ENCODE measurements at places on chromosomes 2 and 18.

GRCh38 chr2:212640428-212640827 lies 101.8 kb upstream of the ERBB4 start:
- DNase-seq, result no peak

GRCh38 chr2:37617119-37617892 lies 54.1 kb downstream of the CDC42EP3 start:
- no peak for DNase-seq

- no peak for DNase-seq
Observed at GRCh38 chr2:208249296-208249695, 5.6 kb downstream of the IDH1 start.

- no peak for DNase-seq
Observed at GRCh38 chr2:109635426-109636304, 21.5 kb downstream of the SOWAHC start.

DNA sequence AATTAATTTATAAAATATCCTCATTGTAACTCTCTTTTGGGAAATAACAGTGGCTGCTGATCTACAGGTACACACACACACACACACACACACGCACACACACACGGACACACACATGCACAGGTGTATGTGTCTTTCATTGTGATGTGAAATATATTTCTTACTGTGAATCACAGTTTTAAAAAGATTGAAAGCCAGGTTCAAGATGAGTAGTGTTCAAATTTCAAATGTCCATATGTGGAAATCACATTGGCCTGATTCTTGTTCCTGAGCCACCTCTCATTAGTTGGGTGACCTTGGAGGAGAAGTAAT lies 372.4 kb downstream of the ALK start:
- no peak for DNase-seq

- no peak for DNase-seq
Observed at GRCh38 chr2:182715121-182715891, 751 bp upstream of the DNAJC10 start.

GRCh38 chr2:145374165-145374564 lies 854.2 kb upstream of the ZEB2 start:
- DNase-seq, result no peak

- no peak for DNase-seq
Observed at GRCh38 chr2:144858211-144858610, 338.3 kb upstream of the ZEB2 start.

DNA sequence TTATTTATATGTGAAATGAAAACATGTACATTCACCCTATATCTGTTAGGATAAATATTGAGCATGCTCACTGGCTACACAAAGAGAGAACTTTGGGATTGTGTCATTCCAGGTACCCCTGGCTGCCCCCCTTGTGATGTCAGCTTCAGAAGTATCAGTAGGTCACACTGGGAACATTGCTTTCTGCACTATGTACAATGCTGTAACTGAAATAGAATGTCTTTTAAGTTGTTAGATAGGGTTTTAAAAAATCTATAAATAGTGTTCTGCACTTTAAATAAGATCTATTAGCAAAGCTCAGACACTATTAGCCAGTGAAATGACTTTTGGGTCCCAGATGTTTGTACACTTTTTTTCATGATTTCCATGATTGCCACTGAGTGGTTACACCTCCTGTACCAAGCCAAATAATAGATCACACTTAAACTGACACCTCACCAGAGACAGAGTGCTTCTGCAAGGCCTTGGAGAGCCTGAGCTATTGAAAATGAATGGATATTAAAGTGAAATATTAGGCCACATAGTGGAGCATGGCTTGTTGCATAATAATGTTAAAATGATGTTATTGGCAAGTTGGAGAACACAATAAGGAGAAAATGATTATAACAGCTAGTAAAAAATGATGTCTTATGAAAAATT lies 297.0 kb upstream of the NXPH2 start:
- DNase-seq, result no peak

GRCh38 chr2:142981756-142982155 lies 104.3 kb downstream of the KYNU start:
- DNase-seq, result no peak

GRCh38 chr2:26477911-26478253 lies at the start of gene OTOF:
Gene OTOF, minus strand, starts transcription at chr2:26478124.
- DNase-seq, result no peak

- no peak for DNase-seq
Observed at GRCh38 chr2:55159037-55159651, 72.9 kb downstream of the CLHC1 start.

GRCh38 chr18:10265560-10266333 lies 188.7 kb upstream of the APCDD1 start:
- no peak for DNase-seq

GRCh38 chr2:557635-558301 lies 119.4 kb downstream of the TMEM18 start:
- no peak for DNase-seq

DNA sequence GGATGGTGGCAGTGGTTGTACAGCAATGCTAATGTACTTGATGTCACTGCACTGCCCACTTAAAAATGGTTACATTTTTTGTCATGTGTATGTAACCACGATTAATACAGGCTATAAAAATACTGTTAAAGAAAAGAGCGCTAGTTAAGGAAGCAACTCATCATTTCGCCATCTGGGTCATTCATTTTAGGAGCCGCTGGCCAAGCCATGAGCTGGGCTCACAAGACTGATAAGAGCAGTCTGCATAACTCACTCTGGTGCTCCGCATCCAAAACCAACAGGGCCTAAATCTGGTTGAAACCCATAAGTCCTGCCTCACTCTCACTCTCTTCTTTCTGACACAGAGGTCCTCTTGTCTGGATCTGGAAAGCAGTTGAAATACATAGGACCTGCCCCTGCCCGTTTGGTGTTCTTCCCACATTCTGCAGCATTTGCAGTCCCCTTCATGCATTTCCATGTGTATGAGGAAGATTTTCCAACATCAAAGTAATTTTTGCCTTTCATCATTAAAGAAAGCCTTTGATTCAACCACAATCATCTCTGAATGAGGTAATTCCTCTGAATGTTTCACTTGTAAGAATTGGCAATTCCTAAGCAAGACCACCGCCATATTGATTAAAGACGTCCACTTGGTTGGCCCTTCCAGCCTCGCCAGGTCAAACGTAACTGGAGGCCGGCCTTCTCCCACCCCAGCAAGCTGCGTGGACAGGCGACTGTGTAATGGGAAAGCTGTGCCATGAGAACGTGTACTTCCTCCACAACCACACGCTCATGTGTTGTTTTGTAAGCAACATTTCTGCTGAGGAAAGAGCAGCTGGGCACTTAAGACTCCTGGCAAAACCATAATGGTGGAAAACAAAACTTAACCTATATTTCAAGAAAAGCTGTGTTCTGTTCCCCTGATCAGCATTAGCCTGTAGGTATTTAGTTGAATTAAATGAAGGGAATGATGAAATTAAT lies 112.2 kb downstream of the VAPA start:
- DNase-seq, result no peak

DNA sequence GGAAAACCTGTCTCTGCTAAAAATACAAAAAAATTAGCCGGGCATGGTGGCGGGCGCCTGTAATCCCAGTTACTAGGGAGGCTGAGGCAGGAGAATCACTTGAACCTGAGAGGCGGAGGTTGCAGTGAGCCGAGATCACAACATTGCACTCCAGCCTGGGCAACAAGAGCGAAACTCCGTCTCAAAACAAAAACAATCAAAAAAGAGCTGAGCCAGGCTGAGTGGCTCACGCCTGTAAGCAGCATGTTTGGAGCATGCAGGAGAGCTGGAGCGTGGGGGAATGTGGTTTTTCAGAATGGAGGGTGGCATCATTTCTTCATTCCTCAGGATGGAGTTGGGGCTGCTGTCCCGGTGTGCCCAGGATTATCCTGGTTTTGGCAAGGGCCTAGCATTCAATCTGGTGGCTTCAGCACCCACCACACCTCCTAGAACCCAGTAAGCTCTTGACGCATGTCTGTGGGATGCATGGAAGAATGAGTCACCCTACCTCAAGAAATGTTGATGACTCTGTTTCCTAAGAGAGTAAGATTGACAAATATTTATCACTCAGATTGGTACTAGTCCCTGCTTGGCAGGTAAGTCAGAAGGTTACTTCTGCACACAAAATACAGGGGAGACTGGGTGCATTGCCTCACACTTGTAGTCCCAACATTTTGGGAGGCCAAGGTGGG lies 90.2 kb upstream of the ODC1 start:
- no peak for DNase-seq

DNA sequence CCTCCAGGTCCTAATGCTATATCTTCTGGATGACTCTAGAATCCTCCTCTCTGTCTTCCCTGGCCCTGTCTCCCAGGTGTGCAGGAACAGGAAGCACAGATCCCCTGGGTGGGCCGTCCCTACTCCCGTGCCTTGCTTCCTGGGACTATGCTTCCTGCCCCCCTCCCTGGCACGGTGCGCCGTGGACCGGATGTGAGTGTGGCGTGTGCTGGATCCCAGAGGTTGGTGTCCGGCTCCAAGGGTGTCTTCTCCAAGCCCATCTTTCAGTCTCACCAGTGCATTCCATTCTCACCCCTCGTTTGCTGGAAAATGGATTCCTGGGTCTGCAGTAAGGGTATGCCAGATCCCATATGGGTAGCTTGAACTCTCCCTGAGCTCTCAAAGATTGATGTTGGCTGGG lies 144.4 kb upstream of the TWIST2 start:
- no peak for DNase-seq

GRCh38 chr2:176177580-176178037 lies 10.9 kb upstream of the HOXD1 start:
- no peak for DNase-seq
